Fibroblast of lung (primary cell): ENCODE measurements at places on chromosomes 11 and 22. TPM values are rescaled to one million over a fixed set of nuclear protein-coding genes. Genes with fewer than 3 reads are reported as not detected.

- peaks cover 9% of the 10 kb centered on the region for H3K4me1 ChIP-seq
- H3K27me3 ChIP-seq: no peaks in the 10 kb centered on the region
Observed at GRCh38 chr11:111526501-111526900, 11.9 kb downstream of the HOATZ start.

The MAJIN gene
- total RNA-seq: not detected in 2 replicates

DNA sequence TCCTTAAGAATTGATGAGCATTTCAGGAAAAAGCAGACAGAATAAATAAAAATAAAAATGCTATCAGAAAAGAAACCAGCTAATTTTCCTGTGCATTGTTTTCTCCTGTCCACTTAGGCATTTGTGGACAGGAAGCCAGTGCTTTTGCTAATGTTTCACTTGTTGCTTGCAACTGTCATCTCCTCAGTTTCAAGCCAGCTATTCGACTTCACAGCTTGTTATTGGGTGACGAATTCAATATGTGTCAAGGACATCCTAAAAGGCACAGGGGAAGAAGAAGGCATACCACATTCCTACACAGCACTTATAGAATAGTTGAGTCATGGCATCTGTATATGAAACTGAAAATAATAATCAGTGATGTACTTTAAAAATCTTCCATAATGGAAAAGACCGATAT lies 530.6 kb upstream of the KIRREL3 start:
- no peak overlapping the region for H3K4me3 ChIP-seq
- no peaks in the 10 kb centered on the region for H3K4me1 ChIP-seq
- DNase-seq: no peak
- H3K27me3 ChIP-seq: no peaks in the 10 kb centered on the region
- no peak overlapping the region for H3K27ac ChIP-seq
- H3K36me3 ChIP-seq: no peaks in the 10 kb centered on the region

DNA sequence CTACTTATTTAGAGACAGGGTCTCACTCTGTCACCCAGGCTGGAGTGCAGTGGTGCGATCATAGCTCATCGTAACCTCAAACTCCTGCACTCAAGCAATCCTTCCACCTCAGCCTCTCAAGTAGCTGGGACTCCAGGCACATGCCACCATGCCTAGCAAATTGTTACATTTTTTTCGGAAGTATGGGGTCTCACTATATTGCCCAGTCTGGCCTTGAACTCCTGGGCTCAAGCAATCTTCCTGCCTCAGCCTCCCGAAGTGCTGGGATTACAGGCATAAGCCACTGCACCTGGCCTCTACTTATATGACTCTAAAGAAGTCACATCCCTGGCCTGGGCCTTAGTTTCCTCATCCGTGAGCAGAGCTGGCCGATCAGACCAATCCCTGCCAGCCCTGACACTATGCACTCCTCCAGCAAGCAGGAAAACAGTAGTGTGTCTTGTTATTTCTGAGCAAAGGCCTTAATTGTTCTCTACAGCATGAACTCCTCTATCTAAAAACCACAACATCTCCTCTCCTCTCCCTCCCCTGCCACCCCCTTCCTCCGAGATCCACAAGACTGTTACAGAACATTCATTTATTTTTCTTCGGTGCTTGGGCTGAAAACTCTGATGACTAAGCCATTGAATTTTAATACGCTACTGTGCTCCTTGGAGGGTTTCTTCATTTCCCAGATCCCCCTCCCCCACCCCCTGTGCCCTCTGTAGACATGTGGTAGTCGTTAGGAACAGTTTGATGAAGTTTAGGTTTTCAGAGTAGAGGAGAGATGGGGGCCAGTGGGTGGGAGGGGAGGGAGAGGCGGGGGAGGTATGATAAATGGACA lies 91.5 kb downstream of the ABTB2 start:
- H3K27me3 ChIP-seq: no peaks in the 10 kb centered on the region
- no peak overlapping the region for H3K4me3 ChIP-seq

GRCh38 chr22:35043252-35043933 lies 22.6 kb upstream of the ISX start:
- DNase-seq: no peak
- no peak overlapping the region for H3K27ac ChIP-seq
- H3K36me3 ChIP-seq: no peaks in the 10 kb centered on the region
- H3K27me3 ChIP-seq: no peaks in the 10 kb centered on the region

DNA sequence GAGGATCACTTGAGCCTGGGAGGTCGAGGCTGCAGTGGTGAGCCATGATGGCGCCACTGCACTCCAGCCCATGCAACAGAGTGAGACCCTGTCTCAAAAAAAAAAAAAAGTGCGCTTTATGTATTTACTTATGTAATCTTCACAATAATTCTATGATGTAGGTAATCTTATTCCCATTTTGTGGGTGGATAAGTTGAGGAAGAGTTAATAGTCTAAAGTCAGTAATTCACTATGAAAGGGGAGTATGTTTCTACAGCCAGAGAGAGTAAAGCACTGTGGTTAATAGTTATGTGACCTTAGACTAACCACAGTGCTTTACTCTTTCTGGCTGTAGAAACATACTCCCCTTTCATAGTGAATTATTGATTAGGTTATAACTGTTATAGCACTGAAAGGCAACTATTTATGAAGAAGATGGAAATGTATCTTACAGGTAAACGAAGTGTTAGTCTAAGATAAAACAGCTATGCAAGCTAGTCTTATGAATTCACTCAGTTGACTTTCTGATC lies 11.9 kb downstream of the CTR9 start:
- DNase-seq: no peak
- peaks cover 6% of the 10 kb centered on the region for H3K36me3 ChIP-seq
- H3K4me3 ChIP-seq: no peak overlapping the region
- H3K27me3 ChIP-seq: no peaks in the 10 kb centered on the region
- no peak overlapping the region for H3K27ac ChIP-seq

DNA sequence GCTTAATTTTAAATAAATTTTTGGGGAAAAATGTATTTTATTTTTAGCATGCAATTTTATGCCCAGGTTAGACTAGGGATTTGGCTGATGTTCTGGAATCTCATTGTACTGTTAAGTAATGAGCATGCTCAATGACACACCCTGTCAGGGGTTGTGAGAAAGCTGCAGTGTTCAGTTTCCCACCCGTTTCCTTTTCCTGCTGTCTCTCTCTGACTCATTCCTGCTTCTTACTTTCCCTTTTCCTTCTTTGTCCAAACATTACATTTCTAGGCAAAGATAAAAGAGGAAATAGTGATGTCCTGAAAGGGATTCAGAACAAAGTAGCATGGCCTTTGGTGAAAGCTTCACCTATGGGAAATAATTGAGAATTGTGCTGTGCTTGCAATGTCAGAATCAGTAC lies 22.7 kb downstream of the OOSP3 start:
- H3K36me3 ChIP-seq: no peaks in the 10 kb centered on the region
- no peaks in the 10 kb centered on the region for H3K4me1 ChIP-seq
- no peak for DNase-seq
- no peak overlapping the region for H3K27ac ChIP-seq
- no peak overlapping the region for H3K4me3 ChIP-seq

The BARX2 gene
- not detected in 2 replicates for total RNA-seq

GRCh38 chr11:57214098-57214417 lies 23.0 kb downstream of the APLNR start:
- no peak overlapping the region for H3K4me3 ChIP-seq
- peaks cover 7% of the 10 kb centered on the region for H3K4me1 ChIP-seq
- peak; percentile 62 for DNase-seq

DNA sequence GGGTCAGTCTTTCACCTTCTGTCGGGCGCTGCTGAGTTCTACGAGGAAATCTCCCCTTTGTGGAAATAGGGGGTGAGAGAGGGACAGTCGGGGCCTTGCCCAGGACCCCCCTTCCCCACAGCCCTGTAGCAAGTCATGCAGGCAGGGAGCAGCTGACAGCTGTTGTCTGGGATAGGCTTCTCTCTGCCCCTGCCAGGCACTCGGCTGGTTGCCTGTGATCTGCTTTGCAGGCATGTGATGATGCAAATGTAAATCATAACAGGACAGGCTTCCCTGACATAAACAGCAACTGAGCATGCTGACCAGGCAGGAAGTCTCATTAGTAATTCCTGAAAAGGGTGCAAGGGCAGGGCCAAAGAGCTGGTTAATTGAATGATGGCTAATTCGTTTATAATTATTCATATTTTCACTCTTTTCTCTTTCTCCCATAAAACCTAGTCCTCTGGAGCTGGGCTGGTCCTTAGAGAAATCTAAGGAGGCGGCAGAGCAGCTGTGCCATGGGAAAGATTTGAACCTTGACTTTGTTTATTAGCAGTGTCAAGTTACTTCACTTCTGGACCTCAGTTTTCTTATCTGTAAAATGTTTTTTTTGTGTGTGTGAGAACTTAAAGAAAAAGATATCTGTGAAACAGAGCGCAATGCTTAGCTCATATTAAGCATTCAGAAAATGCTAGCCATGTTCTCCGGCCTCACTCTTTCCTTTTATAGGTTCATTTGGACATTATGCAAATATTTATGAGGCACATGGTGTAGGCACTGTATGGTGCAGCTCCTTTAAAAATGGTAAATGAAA lies 129.7 kb downstream of the LDLRAD3 start:
- H3K36me3 ChIP-seq: no peaks in the 10 kb centered on the region
- H3K27me3 ChIP-seq: no peaks in the 10 kb centered on the region

DNA sequence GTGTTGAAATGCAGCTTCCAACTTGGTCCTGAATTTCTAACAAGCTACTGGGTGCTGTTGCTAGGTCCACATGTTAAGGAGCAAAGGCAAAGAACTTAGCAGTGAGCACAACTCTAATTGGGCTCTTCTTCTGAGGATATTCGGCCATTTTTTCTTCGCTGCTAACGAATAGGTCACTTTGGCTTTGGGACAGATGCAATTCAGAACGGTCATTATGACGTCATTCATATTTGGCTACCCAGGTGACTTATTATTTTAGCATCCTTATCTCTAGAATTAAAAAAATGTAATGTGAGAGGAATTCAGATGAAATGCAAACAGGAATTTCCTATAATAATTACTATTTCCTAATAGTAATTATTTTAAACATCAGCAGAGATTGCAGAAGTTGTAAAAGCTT lies 13.9 kb downstream of the TMA7B start:
- no peak overlapping the region for H3K4me3 ChIP-seq
- H3K27ac ChIP-seq: no peak overlapping the region
- H3K27me3 ChIP-seq: peaks cover 7% of the 10 kb centered on the region
- no peaks in the 10 kb centered on the region for H3K4me1 ChIP-seq
- no peak for DNase-seq

DNA sequence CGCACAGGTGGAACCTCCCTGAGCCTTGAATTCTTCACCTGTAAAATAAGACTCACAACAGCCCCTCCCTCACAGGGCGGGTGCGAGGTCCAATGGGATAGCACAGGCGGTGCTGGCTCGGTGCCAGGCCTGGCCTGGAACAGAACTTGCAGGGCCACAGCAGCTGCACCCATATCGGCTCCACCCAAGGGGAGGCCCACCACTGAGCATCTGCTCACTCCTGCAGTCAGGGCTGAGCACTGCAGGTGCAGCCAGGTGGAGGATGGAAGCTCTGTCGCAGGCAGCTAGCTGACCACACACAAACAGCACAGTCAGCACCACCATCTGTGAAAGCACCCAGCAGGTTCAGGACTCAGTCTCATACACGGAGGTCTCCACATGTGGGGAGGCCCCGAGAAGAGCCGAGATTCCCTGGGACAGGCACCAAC lies 19.6 kb downstream of the VPS37C start:
- no peak for DNase-seq
- H3K36me3 ChIP-seq: peaks cover 2% of the 10 kb centered on the region
- H3K4me1 ChIP-seq: peaks cover 13% of the 10 kb centered on the region
- no peak overlapping the region for H3K4me3 ChIP-seq
- H3K27me3 ChIP-seq: no peaks in the 10 kb centered on the region
- H3K27ac ChIP-seq: no peak overlapping the region

DNA sequence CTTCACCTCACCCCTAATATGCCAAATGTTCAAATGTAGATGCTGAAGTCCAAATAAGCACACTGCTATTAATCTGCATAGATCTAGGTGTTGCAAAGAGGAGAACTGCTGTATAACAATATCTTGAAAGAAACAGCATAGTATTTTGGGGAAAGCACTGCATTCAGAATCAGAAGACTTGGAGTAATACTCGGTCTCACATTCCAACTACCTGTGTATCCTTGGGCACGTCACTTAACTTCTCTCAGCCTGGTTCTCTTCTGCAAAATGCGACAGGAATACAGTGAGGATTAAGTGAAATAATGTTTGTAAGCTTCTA lies 332 bp upstream of the HMGXB4 start:
- H3K27me3 ChIP-seq: no peaks in the 10 kb centered on the region
- peak overlapping the region; percentile 99 for H3K4me3 ChIP-seq
- peaks cover 2% of the 10 kb centered on the region for H3K4me1 ChIP-seq
- DNase-seq: no peak
- H3K36me3 ChIP-seq: peaks cover 2% of the 10 kb centered on the region
- no peak overlapping the region for H3K27ac ChIP-seq

- H3K4me3 ChIP-seq: no peak overlapping the region
- DNase-seq: no peak
- H3K27me3 ChIP-seq: peaks cover 8% of the 10 kb centered on the region
- H3K27ac ChIP-seq: no peak overlapping the region
- no peaks in the 10 kb centered on the region for H3K4me1 ChIP-seq
Observed at GRCh38 chr22:36928786-36929535, 15.5 kb downstream of the CSF2RB start.

The MN1 gene
- 1.0 and 7.4 TPM in 2 replicates for total RNA-seq

The GRAP2 gene
- total RNA-seq: not detected in 2 replicates

The C11orf16 gene
- total RNA-seq: not detected in 2 replicates

The MRPL23 gene
- total RNA-seq: 49.8 and 95.3 TPM in 2 replicates

The LDHAL6A gene
- total RNA-seq: not detected in 2 replicates

The FAM111A gene
- 34.7 and 42.3 TPM in 2 replicates for total RNA-seq

The OR2AG1 gene
- total RNA-seq: not detected in 2 replicates

The C11orf21 gene
- total RNA-seq: under 0.01 TPM in 1 of 2 replicates, not detected in the other

GRCh38 chr11:61446211-61446651 lies 16.3 kb downstream of the SDHAF2 start:
- peaks cover 2% of the 10 kb centered on the region for H3K4me1 ChIP-seq
- H3K36me3 ChIP-seq: peaks cover 14% of the 10 kb centered on the region
- DNase-seq: peak; percentile 96
- peak overlapping the region; percentile 13 for H3K27ac ChIP-seq

The OR2AG2 gene
- under 0.01 TPM in 2 replicates for total RNA-seq

- peak overlapping the region; percentile 59 for H3K27ac ChIP-seq
- peaks cover 18% of the 10 kb centered on the region for H3K4me1 ChIP-seq
- H3K4me3 ChIP-seq: no peak overlapping the region
- H3K36me3 ChIP-seq: no peaks in the 10 kb centered on the region
Observed at GRCh38 chr11:122642971-122643370, 12.6 kb upstream of the UBASH3B start.

DNA sequence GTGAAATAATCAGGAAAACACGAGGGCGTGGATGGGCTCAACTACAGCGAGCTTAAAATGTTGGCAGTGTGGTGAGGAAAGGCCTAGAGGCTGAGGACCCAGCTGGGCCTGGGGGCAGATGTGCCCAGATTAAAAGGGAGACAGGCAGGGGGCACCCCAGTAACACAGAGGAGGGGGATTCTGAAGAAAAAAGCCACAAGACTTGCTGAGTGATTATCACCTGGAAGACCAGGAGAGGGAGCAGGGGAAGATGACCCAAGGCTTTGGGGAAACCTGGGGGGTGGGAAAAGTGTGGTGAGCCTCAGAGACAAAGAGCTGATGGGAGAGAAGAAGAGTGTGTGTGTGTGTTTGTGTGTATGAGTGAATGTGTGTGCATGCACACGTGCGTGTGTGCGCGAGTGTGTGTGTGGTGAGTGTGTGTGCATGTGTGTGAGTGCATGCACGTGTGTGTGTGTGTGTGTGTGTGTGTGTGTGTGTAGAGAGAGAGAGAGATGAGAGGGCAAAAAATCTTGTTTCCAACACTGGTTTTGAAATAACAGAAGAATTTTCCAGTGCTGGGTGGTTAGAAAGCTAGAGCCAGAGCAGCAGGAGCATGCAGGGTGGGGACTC lies 500.5 kb downstream of the BUD13 start:
- no peaks in the 10 kb centered on the region for H3K4me1 ChIP-seq
- no peak overlapping the region for H3K27ac ChIP-seq
- H3K4me3 ChIP-seq: no peak overlapping the region
- DNase-seq: no peak

The BET1L gene
- 17.2 and 21.1 TPM in 2 replicates for total RNA-seq
